Stimulated activated CD4-positive, alpha-beta T cell treated with anti-CD3 and anti-CD28 coated beads, Interleukin-1b, Interleukin-23, amount 100 ng/mL, for 48 hours (primary cell): ENCODE measurements at places on chromosomes 4 and X.

DNA sequence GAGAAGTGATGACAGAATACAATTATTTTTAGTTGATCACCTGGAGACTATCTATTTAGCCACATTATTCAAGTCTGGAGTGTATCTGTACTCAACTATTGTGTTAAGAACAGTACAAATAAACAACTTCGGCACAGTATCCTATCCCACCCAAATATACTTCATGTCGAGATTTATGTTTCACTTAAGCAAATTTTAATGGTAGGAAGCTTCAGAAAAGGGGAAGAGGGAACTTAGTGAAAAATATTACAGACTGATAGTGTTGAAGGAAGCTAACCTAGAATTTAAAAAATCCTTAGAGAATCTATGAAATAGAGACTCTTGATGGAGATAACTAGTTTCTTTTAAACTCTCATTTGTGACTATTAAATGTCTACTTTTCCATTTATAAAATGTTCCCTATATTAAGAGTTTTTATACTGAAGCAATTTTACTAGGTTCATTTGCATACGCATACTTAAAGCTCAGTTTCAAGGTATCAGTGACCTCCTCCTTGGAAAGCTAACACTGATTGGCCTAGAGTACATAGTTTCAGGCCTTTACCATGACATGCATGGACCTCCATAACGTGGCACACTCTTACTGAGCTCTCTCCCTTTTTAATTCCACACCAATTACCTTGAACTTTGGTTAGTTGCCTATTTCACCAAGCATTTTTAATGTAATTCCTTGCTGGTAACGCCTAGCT lies 197.7 kb downstream of the CAMK2D start:
- no peak for DNase-seq

DNA sequence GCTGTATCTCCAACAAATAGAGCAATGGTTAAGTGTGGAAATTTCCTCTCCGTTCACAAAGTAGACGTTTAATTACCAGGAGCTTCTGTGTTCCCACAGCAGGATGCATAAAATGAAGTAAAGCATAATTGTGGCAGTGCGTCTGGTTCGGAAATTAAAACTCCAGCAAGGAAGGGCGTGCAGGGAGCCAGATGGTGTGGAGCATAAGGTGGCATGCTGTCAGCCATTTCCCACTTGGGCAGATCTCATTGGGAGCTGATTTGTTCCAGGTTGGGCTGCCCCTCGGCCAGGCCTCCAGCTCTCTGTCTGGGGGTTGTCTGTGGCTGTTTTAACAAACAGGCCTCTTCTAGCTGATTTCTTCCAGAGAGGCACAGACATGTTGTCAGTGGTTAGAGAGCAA lies 182.1 kb upstream of the CLNK start:
- DNase-seq: no peak

DNA sequence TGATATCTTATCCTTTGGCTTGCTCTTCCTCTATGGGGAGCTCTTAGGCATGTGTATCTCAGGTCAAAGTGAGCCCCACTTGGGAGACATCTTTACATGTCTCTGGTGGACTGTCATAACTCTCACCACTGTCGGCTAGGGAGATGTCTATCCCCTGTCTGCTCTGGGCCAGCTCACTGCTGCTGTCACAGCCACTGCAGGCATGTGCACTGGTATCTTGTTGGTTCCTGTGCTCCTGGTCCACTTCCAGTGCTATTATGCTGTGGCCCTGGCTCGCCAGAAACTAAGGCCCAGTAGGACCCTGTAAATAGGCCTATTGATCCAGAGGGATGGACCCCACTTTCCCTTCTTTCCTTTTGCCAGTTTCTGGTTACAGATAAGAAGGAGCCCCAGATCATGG lies 56.6 kb upstream of the LAS1L start:
- DNase-seq: no peak

DNA sequence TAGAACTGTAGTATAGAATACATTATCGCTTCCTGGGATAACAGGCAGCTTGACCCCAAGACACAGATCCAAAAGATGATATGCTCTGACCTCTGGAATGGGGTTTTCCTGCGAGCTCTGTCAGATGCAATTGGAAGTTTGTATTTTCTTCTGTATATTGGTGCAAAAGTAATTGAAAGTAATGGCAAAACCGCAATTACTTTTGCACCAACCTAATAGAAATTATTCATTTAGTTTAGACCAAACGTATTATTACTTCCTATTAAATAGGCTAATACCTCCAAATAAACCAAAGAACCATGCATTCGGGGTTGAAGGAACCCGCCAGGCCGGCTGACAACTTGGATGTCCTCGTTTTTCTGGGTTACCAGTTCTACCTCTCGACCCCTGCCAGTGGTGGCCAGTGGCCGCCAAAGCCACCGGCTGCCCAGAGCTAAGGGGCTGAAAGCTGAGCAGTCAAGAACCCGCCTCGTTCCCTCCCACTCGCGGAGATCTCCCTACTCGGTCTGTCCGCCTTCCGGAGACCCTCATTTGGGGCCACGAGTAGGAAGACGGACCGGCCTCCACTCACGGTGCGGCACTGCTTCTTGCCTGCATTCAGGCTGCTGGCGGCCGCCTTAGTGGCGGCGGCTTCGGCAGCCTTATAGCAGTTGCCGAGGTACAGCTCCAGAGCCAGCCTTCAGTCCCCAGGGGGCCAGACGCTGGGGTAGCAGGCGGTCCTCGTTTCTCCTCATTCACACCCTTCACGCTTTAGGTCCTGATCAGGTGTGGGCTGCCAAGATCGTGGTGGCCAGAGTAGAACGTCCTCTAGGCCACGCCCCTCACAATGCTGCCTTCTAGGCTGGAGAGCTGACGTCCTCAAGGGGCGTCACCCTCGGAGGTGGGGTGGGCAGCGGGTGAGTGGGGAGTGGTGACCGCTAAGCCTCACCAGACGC lies 121.9 kb downstream of the RBMX2 start:
- no peak for DNase-seq

DNA sequence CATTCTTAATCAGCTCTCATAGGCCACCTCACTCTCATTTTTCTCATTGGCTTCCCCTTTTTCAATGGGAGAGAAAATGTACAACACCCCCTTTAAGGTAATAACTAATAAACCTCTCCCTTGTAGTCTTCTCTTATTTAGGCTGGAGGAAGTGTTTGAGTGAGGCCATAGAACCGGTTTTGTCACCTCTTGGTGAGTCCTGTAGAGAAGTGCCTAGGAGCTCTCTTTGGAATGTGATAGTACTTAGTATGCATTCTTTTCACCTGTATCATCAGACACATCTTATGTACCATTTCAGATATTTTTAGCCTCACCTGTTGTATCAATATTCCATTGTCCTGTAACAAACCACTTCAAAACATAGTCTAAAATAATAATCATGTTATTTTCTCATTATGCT lies 3.5 kb upstream of the TAB3 start:
- no peak for DNase-seq

- DNase-seq: no peak
Observed at GRCh38 chr4:74262522-74262921, 45.7 kb upstream of the EPGN start.

- no peak for DNase-seq
Observed at GRCh38 chr4:18882468-18882867, 860.9 kb upstream of the LCORL start.

DNA sequence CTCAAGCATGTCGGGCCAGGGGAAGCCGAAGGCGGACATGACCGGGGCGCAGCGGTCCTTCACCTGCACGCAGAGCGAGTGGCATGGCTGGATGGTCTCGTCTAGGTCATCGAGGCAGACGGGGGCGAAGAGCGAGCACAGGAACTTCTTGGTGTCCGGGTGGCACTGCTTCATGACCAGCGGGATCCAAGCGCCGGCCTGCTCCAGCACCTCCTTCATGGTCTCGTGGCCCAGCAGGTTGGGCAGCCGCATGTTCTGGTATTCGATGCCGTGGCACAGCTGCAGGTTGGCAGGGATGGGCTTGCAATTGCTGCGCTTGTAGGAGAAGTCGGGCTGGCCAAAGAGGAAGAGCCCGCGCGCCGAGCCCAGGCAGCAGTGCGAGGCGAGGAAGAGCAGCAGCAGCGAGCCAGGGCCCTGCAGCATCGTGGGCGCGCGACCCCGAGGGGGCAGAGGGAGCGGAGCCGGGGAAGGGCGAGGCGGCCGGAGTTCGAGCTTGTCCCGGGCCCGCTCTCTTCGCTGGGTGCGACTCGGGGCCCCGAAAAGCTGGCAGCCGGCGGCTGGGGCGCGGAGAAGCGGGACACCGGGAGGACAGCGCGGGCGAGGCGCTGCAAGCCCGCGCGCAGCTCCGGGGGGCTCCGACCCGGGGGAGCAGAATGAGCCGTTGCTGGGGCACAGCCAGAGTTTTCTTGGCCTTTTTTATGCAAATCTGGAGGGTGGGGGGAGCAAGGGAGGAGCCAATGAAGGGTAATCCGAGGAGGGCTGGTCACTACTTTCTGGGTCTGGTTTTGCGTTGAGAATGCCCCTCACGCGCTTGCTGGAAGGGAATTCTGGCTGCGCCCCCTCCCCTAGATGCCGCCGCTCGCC lies at the start of gene SFRP2:
Gene SFRP2, minus strand, starts transcription at position 671 of the 864 bp plus-strand sequence. Its CDS starts 248 bp downstream, at position 423.
- DNase-seq: no peak

DNA sequence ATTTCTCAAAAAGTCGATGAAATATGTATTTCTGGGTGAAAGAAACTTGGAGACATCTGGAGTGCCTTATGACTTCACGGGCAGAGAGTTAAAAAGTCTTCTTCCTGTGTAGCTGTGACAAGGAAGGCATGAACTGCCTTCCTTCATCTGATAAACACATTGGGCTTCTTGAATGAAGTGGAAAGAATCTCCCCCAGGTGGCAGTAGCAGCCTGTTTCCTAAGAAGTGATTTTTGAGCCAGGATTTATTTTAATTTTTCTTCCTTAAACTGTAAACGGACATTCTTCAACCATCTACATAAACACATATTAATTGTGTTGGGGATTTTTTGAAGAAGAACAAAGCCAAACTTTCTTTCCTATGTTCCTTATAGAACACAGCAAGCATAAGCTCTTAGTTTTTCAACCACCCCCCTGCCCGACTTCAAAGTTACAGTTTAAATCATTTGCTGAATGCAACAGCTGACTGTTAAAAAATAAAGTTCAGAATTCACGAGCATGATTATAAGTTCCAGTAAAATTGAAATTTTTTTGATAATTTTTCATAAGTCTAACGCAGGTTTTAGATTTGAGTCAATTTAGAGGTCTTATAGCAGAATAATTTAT lies 980 bp upstream of the GIMD1 start:
- DNase-seq: no peak

GRCh38 chr4:175891851-175892250 lies 79.8 kb upstream of the GPM6A start:
- DNase-seq: no peak

- no peak for DNase-seq
Observed at GRCh38 chr4:2292646-2293108, 30.8 kb upstream of the MXD4 start.

GRCh38 chr4:155819066-155819465 lies 47.0 kb downstream of the ASIC5 start:
- DNase-seq: no peak

DNA sequence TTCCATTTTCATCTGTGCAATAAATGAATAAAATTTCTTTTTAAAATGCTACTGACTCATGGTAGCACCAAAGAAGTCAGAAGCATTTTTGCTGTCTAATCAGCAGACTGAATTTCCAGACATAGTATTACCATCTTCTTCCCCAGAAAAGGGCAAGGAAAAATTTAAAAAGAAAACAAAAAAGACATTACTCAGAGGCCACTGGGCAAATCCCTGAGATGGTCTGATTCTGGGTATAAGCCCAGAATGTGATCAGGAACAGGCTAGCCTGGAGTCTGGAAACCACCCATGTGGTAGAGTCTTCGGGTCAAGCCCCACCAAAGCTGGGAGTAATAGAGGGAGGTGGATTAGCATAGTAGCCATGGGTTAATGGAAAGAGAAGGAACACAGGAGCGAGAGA lies 342.8 kb downstream of the FBXW7 start:
- no peak for DNase-seq

- DNase-seq: no peak
Observed at GRCh38 chr4:138677748-138678147, 337.8 kb upstream of the NOCT start.

GRCh38 chr4:174314770-174315169 lies 31.1 kb downstream of the CEP44 start:
- no peak for DNase-seq

DNA sequence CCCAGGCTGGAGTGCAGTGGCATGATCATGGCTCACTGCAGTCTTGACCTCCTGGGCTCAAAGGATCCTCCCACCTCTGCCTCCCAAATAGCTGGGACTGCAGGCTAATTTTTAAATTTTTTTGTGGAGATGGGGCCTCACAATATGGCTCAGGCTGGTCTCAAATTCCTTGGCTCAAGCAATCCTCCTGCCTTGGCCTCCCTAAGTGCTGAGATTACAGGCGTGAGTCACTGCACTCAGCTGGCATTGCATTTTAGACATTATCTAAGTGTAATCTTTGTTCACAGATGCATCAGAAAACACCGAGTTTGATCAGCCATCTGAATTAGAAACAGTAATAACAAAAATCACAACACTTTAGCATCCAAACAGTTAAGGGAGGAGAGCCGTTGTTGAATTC lies 53.4 kb upstream of the CBR4 start:
- DNase-seq: no peak

GRCh38 chrX:13275031-13275430 lies 44.8 kb downstream of the ATXN3L start:
- no peak for DNase-seq
